ENCODE measurements at places on chromosomes 16 and 17. TPM values are rescaled to one million over a fixed set of nuclear protein-coding genes. Genes with fewer than 3 reads are reported as not detected.

Gene SCIMP
- total RNA-seq = 0.74 TPM

Gene KRT34
- not detected for total RNA-seq

Gene CCL7
- not detected for total RNA-seq

Gene CENPV
- 8.4 TPM for total RNA-seq

Gene CCL8
- 0.41 TPM for total RNA-seq

Gene KRT23
- 0.33 TPM for total RNA-seq

DNA sequence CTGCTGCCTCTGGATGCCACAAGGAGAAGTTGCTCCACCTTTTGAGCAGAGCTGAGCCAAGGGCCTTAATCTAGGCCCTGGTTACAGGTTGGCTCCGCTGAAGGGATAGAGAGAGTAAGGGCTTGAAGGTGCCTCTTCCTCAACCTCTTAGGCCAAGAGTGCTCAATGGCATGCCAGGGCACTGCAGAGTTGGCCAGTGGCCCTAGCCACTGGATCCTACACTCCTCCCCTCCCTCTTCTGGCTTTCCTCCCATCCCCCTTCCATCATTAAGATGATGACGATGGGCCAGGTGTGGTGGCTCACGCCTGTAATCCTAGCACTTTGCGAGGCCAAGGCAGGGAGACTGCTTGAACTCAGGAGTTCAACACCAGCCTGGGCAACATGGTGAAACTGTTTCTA lies 50.5 kb downstream of the MYO18A start:
- no peak for DNase-seq

DNA sequence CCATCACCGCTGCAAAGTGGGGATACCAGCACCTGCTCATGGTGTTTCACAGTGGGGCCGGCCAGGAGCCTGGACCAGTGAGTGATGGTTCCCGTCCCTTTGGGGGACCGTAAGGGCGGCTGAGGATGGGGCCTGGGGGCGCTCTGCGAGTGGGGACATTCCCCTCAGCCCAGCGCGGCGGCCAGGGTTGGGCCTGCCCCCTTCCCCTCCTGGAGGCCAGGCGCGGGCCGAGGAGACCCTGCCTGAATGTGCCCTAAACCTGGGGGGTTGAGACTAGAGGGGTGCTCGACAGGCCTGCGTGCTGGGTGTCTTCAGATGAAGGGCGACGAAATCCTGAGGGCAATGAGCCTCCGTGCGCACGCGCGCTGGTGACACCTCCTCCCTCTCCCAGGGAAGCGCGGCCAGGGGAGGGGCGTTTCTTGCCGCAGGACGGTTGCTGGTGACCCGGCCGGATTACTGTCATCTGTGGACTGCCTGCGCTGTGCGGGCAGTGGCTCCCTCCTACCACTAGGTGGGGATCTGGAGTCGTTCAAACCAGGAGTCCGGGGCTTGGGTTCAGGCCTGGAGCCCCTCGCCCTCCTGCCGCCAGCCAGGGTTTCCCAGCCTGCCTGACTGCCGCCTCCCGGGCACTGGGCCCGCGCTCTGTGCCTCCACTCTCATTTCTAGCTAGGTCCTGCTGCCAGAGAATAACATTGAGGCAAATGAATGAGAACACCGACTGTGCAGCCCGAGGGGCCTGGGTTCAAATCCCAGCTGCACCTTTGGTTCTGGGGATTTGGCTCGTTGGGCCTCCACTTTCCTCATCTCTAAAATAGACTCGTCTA lies 17.1 kb downstream of the TBX2 start:
- DNase-seq = peak; percentile 90

- DNase-seq = no peak
Observed at GRCh38 chr17:63764716-63765115, 8.7 kb downstream of the CCDC47 start.

GRCh38 chr16:89268987-89269735 lies 51.7 kb downstream of the ZNF778 start:
- DNase-seq = no peak

DNA sequence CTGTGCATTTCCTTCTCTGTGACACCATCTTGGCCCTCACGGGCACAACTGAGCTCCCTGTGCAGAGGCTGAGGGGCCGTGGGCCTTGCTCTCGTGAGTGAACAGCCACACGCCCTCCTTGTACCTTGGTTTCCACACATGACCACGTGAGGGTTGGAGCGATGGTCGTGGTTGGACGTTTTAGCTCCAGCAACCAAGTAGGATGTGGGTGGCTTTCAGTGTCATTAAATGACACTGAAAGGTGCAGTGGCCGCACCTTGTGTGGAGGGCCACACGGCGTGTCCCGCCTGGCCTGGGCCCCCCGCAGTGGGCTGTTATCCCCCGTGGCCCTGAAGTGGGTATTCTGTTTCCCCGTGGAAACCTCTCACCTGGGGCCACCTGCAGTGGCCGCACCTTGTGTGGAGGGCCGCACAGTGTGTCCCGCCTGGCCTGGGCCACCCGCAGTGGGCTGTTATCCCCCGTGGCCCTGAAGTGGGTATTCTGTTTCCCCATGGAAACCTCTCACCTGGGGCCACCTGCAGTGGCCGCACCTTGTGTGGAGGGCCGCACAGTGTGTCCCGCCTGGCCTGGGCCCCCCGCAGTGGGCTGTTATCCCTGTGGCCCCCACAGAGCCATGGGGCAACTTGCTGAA lies 28.2 kb downstream of the ACSF3 start:
- DNase-seq = no peak

GRCh38 chr17:78804777-78805176 lies 22.7 kb upstream of the CYTH1 start:
- DNase-seq = no peak

- no peak for DNase-seq
Observed at GRCh38 chr16:67877064-67877463, 4.2 kb downstream of the EDC4 start.

DNA sequence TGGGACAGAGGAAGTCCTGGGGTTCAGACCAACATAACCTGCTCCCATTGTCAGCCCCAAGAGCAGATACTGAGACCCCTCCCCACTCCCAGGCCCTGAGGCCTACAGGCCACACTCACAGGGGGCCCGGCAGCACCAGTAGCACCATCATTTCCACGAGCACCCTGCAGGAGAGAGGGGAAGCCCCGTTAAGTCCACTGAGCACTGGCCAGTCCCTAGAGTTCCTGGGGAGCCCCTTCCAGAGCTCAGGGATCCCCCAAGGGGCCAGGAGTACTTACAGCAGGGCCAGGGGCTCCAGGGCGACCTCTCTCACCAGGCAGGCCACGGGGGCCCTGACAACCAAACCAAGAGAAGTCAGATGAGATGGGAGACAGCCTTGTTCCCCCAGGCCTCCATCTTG lies 5.4 kb downstream of the COL1A1 start:
- no peak for DNase-seq

- no peak for DNase-seq
Observed at GRCh38 chr17:75514299-75514918, 928 bp downstream of the CASKIN2 start.

- peak; percentile 30 for DNase-seq
Observed at GRCh38 chr17:74545843-74546230, at the start of gene CD300C. Gene CD300C (minus strand): TSS chr17:74546115. CDS start chr17:74545782, 333 bp downstream.

- DNase-seq = no peak
Observed at GRCh38 chr16:50371936-50372595, 3.3 kb upstream of the BRD7 start.

DNA sequence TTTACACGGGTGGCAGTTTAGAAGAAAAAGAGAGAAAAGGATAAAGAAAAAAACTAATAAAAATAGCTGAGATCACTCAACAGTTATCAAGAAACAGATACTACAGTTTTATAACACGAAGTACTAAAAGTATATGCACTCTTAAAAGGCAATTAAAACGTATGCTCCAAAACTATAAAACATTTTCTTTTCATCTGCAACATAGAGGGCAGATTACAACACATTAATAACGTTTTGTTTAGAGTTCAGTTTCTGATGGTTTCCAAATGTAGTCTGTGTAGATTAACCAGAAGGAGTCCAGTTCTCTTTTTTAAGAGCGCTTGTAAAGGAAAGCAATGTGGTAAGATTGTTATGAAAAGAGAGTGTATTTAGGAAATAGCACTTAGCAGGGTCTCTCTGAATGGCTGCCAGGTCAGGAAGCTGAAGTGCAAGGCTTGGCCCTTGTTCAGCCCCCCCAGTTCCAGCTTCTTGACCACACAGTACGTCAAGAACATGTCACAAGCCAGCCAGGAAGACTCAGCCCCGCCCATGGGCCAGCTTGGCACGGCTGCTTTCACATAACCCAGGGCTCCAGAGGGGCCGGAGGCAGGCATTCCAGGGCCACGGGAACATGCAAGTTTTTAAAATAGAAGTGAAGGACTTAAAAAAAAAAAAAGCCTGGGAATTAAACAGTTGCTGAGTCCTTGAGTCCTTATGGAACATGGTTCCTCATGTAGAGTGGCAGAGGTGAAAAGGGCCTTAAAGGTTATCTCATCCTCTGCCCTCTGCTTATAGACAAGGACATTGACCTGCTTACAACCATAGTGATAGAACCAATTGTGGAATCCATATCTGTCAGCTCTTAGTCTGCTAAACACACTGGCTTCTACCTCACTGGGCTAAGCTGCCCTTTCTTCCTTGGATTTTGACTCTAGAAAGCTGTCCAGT lies 147.4 kb upstream of the TBX2 start:
- peak; percentile 91 for DNase-seq

DNA sequence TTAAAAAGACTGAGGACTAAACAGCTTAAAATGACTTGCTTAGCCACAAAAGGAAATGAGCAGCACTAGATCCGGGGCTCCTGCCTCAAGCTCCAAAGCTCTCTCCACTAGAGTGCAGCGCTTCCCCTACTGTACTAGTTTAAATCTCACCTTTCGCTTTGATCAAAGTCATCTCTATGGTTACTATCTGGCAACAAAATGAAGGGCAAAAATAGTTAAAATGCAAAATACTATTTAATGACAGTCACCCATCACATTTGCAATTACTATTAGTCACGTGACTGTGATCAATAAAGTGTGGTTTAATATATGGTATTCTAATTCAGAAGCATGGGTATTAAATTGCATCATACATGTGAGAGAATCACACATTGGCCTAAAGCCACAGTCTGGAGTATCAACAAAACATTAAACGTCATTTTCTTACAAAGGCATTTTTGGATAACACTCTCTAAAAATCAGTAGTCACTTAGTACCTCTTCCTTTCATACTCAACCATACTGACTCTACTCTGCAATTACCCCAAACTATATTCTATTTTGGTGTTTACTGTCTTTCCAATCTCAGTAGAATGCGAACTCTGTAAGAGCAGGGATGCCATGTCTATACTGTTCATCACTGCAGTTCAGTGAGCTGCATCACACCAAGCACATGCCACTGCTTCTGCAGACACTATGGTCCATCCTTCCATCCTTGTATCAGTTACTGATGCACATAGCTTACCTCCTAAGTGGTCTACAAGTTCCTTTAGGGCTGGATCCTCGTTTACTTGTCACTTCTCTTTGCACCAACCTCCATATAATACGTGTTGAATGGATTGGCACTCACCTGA lies 6.2 kb downstream of the PSMD12 start:
- no peak for DNase-seq

- no peak for DNase-seq
Observed at GRCh38 chr16:89707695-89708094, 6.2 kb upstream of the SPATA2L start.

DNA sequence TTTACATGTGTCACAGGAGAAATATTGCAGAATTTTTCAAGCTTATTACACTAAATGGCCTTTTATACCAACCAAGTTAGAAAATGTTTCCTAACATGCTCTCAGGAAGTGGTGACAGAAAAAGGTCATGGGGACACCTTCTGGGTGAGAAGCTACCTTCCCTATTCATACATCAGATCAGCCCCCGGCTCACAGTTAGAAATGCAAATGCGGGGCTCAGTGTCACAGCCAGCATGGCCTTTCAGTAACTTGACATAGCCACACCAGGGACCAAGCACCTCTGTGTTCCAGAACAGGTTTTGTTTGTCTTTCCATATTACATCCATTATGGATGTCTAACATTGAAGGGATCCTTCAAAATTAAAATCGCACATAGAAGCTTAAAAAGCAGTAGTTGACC lies 59.5 kb downstream of the CHD9NB start:
- no peak for DNase-seq

All from left ventricle myocardium inferior (tissue), 1 donor.